T-cell (primary cell): ENCODE measurements at places on chromosomes 6 and 20. TPM values are rescaled to one million over a fixed set of nuclear protein-coding genes. Genes with fewer than 3 reads are reported as not detected.

GRCh38 chr6:36677753-36678487 is 594 bp upstream of the CDKN1A start:
- H3K27me3 ChIP-seq: no peaks in the 10 kb centered on the region
- no peak overlapping the region for H3K4me3 ChIP-seq
- H3K27ac ChIP-seq: peak overlapping the region; percentile 35
- no peaks in the 10 kb centered on the region for H3K36me3 ChIP-seq

DNA sequence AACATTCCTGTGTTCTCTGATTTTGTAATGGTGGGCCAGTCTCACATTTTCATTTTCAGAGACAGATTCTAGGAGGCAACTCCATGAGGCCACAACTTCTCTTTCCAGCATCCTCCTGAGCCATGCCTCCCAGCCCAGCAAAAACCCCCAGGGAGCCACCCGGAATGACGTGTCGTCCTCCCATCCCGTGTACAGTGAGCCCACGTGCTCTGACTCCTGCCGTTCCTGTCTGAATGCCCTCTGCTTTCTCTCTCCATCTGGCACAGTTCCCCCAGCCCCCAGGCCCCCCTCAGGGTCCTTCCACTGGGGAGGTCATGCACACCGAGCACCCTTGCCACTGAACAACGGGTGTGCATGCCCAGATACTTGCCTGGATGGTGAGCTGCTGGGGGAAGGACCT is 38.0 kb downstream of the C20orf203 start:
- no peak overlapping the region for H3K27ac ChIP-seq
- H3K4me3 ChIP-seq: no peak overlapping the region
- H3K36me3 ChIP-seq: no peaks in the 10 kb centered on the region
- H3K27me3 ChIP-seq: peaks cover 12% of the 10 kb centered on the region
- DNase-seq: no peak

The RNASET2 gene
- 275 TPM for total RNA-seq

The KCNG1 gene
- total RNA-seq: 0.35 TPM

The SLA2 gene
- 28.8 TPM for total RNA-seq

The IGF2R gene
- total RNA-seq: 78.6 TPM

The DDX27 gene
- total RNA-seq: 59.2 TPM

The TMEM200A gene
- total RNA-seq: 5.5 TPM
